Stimulated activated CD4-positive, alpha-beta T cell treated with anti-CD3 and anti-CD28 coated beads, Interleukin-1b, Interleukin-23, amount 100 ng/mL, for 48 hours (primary cell): ENCODE measurements at places on chromosomes 13 and 19.

GRCh38 chr19:48953990-48954594 is 583 bp upstream of the BAX start:
- no peak for DNase-seq

DNA sequence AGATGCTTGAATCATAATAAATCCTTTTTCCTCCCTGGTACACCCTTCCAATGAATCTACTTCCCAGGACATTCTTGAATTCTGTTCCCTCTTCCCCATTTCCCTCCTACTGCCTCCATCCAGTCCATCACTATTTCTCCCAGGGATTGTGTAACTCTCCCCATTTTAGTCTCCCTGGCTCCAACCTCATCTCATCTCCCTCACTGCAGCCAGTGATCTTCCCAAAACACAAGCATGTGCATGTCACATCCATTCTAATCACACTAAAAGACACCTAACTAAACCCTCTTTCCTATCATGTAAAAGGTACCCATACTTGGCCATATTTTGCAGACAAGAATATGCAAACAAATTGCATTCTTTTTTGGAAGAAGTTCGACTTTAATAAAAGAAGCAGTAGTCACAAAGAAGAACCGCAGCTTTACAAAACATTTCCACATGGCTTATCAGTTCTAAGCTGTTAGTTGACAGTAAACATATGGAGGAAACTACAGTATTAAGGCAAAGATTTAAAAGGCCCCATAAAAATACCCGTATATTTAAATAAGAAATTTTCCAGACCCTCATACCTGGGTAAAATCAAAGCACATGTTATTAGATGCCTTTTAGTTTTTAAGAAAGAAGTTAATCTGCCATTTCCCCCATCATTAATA is 111.0 kb downstream of the KCTD12 start:
- no peak for DNase-seq

- DNase-seq: no peak
Observed at GRCh38 chr13:94188201-94188854, 291.2 kb downstream of the DCT start.

DNA sequence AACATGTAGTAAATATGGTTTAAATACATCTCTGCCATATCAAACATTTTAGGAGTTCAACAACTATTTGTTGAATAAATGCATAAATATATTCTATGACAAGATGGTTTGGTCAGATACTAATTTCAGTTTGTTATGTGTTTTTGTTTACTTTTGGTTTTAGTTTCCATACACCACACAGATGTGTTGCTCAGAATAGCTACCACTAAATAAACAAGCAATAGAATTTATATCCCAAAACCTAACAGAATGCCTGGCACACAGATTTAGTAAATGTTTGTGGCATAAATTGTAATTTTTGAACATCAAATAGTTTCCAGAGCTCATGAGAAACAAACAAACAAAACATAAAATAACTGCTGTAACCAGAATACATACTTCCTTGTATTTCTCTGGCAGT is 126.8 kb upstream of the ATXN8OS start:
- DNase-seq: no peak

DNA sequence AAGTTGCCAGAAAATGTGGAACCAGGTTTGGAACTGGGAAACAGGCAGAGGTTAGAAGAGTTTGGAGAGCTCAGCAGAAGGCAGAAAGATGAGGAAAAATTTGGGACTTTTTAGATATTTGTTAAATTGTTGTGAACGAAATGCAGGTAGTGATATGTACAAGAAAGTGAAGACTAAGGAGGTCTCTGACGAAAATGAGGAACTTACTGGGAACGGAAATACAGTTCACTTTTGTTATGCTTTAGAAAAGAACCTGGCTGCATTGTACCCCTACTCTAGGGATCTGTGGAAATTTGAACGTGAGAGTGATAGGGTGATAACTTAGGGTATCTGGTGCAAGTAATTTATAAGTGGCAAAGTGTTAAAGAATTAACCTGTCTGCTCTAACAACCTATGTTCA is 632.4 kb downstream of the SLITRK5 start:
- no peak for DNase-seq

DNA sequence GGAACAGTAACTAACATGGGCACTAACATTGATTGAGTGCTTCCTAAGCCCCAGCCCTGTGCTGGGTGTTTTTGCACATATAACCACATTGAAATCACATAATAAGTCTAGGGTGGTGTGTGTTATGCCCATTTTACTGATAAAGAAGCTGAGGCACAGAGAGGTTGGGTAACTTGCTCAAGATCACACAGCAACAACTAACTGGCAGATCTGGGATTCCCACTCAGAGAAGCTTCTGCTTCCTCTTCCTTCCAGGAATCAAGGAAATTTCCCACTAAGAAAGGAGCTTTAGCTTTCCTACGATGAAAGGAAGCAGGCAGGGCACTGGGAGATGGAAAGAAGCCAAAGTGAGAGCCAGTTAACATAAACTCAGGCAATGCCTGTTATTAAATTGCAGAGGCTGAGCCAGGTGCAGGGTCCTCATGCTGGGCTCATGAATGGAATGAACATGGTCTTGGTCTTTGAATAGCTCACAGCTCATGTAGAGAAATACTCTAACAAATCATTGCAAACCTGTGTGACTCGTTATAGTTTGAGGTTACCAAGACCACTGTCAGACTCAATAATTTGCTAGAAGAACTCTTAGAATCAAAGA is 10.1 kb downstream of the SSC5D start:
- no peak for DNase-seq

DNA sequence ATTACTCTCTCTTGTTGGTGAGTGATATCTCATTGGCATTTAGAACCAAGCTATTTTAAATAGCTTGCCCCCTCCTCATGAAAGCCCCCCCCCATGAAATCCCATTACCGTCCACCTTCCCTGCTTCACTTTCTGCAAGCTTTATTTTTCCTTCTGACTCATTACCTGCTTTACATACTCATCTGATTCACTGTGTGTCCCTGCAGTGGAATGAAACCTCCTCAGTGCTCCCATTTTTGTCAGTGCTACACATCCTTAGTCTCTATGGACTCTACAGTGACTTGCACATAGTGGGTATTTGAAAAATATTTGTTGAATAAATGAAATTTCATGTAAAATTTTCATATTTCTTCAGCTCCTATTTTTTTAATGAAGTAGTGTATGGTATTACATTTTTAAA is 62.3 kb downstream of the DOCK9 start:
- no peak for DNase-seq

DNA sequence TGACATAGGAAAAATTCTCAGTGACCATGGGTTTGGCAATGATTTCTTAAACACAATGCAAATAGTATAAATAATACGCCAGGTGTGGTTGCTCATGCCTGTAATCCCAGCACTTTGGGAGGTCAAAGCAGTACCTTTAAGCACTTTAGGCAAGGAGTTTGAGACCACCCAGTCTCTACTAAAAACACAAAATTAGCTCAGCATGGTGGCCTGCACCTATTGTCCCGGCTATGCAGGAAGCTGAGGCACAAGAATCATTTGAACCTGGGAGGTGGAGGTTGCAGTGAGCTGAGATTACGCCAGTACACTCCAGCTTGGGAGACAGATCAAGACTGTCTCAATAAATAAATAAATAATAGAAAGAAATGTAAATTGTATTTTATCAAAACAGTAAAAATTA is 356.5 kb upstream of the SLITRK6 start:
- no peak for DNase-seq

- no peak for DNase-seq
Observed at GRCh38 chr19:29507081-29507860, 18.5 kb upstream of the VSTM2B start.

DNA sequence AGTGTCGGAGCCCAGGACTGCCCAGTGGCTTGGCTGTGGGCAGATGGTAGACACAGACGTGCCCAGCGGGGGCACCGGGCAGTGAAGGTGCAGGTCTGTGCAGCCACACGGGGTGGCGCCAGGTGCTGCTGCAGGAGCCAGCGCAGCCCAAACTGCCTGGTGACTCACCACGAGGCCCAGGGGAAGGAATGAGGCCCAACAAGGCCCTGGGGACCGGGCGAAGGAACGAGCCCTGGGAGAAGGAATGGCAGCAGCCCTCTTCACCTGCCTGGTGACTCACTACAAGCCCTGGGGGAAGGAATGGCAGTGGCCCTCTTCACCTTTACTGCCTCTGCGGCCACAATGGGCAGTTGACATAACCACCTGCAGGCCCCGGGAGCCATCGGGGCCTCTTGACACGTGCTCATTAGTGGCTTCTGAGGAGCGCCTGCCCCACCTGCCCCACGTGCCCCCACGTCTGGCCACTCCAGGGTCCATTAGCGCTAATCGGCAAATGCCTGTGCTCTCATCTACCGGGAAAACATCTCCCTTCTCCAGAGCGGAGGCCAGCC is 9.3 kb downstream of the MED16 start:
- DNase-seq: no peak

DNA sequence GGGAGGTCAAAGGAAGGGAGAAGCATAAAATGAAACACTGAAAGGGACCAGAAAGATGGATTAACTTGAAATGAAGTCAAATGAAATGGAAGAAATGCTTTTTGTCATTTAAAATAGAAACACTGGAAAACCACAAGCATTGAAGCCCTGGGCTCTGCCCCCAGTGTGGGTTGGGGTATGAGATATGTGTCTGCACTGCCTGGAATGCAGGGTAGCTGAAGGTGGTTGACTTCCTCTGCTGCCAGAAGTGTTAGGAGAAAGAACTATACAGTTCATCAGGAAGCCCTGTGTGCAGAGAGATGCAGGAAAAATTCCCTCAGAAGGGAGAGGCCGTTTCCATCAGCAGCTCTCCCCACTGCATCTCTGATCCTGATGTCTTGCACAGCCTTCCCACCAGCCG is 69.2 kb downstream of the DHRS12 start:
- no peak for DNase-seq
